ENCODE measurements at places on chromosomes 16 and 17.
A peak's percentile ranks its signal among the peaks of the same experiment; 100 is the strongest.

DNA sequence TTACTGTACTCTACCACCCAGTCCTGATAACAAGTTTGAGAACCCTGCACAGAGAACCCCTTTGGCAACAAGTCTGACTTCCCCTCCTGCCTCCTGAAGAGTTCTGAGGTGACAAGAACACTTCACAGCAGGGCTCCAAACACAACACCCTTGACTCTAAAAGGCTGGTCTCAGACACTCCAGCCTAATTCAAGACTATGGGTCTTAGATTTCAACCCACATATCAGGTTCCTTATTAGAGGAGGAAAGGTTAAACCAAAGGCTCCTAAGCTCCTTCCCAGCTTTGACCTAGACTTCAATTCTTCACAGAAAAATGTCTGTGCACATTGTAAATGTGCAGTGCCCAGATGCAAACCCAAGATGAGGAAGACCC lies 23.0 kb downstream of the RANBP10 start:
- no peak for DNase-seq

DNA sequence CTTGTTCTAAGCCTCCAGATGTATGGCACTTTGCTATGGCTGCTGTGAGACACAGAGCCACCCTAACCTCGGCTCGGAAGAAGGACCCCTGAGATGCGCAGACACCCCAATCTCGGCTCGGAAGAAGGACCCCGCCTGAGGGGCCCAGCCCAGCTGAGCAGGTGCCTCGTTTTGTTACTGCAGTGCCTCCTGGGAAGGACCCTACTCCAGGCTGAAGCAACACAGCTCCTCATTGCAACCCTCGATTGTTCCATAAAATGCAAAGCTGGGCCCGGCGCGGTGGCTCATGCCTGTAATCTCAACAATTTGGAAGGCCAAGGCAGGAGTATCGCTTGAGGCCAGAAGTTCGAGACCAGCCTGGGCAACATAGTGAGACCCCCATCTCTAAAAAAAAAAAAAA lies 61.3 kb downstream of the C16orf95 start:
- no peak for DNase-seq

- DNase-seq = no peak
Measured at GRCh38 chr16:83743241-83743640, 64.5 kb upstream of the HSBP1 start.

DNA sequence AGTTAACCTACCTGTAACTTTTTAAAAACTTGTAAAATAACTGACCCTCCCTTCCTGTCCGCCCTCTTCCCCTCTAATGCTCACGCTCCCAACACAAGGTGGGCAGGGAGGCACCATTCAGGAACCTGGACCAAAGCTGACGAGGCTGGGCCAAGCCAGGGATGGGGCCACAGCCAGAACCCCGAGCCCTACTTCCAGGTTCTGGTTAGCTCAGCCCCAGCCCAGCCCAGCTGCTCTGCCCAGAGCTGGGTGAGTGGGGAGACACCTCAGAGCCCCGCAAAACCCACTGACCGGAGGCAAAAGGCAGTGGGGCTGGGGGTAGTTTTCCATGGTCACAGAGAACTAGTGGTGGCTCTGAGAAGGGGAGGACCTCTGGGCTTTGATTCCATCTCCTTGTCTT lies 7.4 kb downstream of the CNP start:
- DNase-seq = peak; percentile 28

GRCh38 chr16:29702269-29702668 lies 23.3 kb downstream of the QPRT start:
- DNase-seq = no peak

GRCh38 chr17:49691086-49691676 lies 13.3 kb upstream of the SPOP start:
- no peak for DNase-seq

GRCh38 chr16:27748868-27749546 lies 199.1 kb downstream of the KATNIP start:
- peak; percentile 93 for DNase-seq

DNA sequence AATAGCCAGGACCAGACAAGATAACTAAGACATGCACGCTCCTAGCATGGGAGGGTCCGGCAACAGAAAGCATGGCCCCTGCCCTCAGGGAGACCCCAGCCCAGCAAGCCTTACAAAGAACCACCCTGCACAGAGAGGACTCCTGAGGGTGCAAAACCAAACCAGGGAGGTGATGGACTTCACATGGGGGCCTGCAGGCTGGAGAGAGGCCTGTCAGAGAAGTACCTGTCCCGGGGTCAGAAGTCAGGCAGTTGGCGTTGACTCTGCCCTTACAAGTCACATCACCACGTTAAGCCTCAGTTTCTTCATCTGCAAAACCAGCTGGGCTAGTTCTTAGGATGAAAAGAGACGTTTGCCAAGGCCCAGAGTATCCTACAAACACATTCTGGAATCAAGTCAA lies 4.7 kb downstream of the OTOP2 start:
- DNase-seq = no peak

DNA sequence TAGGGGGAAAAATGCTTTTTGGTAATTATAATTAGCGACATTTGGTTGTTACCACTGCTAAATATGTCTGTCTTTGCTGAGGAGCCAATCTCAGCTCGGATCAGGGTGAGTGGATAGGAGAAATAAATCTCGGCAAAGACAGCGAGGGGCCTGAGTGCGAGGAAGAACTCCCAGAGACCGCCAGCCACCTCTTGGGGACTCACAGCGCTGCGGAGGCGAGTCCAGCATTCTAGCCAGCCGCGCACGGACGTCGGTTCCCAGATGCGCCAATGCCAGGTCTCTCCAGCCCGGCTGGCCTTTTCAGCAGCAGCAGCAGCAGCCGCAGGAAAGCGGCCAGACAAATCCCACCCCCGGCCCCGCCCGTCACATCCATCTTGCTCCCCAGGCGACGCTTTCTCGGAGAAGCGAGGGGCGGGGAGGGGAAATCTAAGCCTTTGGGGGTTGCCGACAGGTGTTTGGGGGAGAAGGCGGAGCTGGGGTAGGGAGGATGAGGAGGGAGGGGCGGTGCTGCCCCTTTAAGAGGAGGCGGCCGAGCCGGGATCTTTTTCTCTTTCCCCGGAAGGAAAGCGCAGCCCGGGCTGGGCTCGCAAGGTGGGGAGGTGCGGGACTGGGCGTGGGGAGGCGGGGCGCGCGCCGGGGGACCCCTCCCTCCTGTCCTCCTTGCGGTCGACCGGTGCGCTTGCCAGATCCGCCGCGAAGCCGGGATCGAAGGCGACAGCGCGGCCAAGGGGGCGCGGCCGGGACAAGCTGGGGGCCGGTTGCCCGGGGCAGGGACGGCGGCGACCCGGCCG lies at the start of gene ITGA3:
Gene ITGA3 (plus strand): TSS at position 685 of the 791 bp plus-strand sequence. CDS start 330 bp downstream, outside the sequence.
- DNase-seq = peak; percentile 95

- DNase-seq = no peak
Measured at GRCh38 chr17:34740565-34741520, 161.5 kb downstream of the TMEM132E start.

- DNase-seq = peak; percentile 84
Measured at GRCh38 chr17:16215002-16215272, 397 bp downstream of the NCOR1 start.

DNA sequence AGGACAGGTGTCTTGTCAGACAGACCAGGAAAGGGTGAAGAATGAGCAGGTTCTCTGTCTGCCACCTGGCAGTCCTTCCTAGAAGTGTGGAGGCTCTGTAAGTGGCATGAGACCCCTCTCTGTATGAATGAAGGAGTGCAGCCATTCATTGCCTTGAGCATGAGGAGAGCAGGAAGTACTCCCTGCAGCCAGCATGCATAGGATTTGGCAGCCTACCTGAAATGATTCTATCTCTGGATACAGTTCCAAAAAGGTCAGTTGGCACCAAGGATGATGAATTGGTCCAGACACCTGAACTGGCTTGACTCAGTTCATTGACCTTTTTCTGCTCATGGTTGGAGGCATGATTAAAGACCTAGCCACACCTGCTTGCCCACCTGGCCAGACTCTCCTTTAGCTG lies 163.0 kb downstream of the PRKCB start:
- no peak for DNase-seq

GRCh38 chr16:23700509-23700908 lies 12.5 kb downstream of the ERN2 start:
- peak; percentile 74 for DNase-seq

DNA sequence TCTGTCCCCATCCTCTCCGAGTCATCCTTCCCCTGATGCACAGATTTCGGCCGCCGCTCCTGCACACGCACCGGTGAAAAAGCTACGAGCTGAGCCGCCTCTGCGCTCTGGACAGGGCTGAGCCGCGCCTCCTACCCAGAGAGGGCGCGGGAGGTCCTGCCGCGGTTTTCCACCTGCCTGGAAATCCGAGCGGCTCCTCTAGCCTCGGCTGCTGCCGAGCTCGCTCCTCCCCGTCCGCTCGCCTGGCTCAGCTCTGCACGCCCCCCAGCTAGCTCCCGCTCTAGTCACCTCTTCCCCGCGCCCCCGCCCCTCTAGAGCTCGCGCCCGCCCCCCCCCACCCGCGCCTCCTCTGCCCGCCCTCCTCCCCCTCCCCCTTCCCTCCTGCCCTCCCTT lies 198 bp upstream of the SHISA9 start:
- DNase-seq = peak; percentile 91
